ENCODE measurements at places on chromosomes 11 and 22.

DNA sequence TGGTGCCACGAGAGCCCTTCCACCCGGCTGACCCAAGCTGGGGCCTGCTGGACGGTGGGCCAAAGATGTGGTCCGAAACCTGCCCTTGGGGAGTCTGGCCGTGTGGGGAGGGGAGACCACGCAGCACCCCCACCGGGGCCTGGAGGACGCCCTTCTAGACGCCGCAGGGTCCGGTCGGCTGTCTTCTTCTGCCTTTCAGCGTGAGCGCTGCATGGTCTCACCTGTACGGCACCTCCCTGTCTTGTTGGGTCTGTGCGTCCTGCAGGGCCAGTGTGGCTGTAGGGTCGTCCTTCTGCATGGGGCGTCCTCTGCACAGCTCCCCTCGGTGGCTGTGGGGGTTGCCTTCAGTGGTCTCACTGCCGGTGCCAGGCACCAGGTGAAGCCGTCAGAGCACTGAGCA lies 2.8 kb downstream of the BRSK2 start:
- DNase-seq, result no peak

GRCh38 chr11:60314635-60315321 lies 12.3 kb upstream of the MS4A6E start:
- DNase-seq, result no peak

GRCh38 chr22:37164505-37164887 lies 14.8 kb upstream of the IL2RB start:
- no peak for DNase-seq

GRCh38 chr11:113167599-113167998 lies 146.8 kb upstream of the TTC12 start:
- DNase-seq, result no peak

GRCh38 chr11:11973361-11973800 lies 35.0 kb downstream of the DKK3 start:
- DNase-seq, result peak; percentile 30

DNA sequence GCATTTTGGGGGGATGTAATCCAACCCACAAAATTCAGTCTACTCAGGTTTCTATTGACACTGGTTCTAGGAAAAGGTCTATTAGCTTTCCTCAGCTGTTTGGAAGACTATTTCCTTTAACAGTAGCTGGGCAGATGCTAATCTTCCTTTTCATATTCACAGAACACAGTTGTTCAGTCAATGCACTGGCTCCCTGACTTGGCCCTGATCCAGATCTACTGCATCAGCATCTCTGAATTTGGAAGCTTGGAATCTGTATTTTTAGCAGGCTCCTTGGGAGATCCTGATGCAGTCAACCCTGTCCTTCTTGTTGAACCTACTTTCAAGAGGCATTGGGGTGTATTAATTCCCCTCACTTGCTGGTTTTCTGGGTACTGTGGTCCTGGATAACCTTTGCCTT lies 6.3 kb downstream of the HTATIP2 start:
- no peak for DNase-seq

DNA sequence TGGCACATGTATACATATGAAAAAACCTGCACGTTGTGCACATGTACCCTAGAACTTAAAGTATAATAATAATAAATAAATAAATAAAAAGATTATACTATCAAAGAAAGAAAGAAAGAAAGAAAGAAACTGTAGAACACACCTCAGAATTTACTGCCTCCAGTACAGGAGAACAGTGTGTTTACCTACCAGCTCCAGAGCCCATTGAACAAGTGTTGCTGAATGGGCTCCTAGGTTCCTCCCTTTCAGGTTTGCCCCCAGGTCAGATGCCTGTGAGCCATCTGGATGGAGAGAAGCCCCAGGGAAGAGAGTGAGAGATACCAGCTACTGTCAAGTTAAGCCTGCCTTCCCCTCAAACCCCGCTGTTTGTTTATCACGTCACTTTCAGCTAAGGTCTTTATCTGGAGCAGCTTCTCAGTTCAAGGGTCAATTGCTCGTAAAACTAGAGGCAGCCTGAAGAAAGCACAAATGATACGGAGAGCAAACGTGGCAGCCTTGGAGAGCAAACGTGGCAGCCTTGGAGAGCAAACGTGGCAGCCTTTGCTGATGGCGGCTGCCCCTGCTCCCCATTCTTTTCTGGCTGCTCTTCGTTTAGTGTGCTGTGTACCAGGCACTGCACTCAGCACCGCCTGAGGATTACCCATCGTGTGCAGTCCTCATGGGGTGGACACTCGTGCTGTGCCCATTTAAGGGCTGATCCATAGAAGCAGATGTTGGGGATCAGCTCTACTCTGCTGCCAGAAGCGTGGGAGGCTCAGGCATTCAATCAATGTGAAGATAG lies 111.7 kb downstream of the ADAMTS15 start:
- no peak for DNase-seq

DNA sequence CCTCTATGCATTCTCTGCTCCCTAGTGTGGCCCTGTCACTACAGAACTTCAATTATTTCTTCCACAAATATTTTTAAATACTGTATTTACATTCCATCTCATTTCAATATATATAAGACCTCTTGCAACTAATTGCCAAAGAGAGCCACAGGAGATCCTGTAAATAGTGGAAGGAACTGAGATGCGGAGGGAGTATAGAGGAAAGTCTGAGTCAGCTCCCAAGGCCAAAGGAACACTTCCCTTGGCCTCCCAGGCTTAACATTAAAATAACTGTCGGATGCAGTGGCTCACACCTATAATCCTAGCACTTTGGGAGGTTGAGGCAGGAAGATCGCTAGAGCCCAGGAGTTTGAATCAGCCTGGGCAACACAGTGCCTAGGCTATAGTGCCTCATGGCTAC lies 31.2 kb downstream of the RBFOX2 start:
- DNase-seq, result no peak

- DNase-seq, result no peak
These were observed 6.2 kb downstream of the KCNQ1OT1 start for GRCh38 chr11:2693271-2694261.

DNA sequence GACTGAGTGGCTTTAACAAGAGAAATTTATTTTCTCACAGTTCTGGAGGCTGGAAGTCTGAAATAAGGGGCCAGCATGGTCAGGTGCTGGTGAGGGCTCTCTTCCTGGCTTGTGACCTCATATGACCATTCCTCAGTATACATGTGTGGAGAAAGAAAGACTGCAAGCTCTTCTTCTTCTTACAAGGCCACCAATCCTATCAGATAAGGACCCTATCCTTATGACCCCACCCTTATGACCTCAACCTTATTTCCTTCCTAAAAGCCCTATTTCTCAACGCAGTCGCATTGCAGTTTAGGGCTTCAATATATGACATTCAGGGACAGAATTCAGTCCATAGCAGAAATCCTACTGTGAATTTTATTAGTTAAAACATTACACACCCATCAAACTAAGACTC lies 124.4 kb upstream of the RAG2 start:
- DNase-seq, result no peak

DNA sequence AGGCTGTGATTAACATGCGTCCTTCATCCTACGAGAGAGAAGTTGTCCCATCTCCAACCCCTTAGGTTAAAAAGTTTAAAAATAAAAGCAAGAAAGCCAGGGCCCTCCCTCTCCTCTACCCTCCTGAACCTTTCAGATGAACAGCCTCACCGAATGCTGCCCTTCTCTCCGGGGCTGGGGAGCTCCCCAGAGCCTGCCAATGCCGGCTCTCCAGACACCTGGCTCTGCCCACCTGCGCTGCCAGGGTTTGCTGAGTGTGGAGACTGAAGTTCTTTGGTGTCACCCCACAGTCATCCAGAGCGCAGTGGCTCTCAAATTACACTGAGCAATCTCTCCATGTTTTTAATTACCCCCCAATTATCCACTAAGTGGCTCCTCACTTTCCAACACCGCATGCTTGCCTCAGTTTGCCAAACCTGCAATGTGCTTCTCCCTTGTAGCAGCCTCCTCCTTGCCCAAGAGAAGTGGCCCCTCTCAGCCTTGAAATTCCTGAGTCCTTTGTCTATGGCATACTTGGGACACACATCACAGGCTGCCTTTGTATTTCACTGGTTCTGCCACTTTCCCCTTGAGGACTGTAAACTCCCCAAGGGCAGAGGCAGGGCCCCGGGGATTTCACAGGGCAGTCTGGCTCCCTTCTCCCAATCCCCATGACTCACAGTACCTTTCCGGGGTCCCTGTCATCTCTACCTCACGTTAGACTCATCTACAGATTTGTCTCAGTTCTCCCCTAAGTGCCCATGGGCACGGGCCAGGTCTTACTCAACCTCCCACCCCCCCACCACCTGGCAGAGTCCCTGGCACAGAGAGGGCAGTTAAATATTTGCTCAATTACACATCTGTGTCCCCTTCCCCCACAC lies 2.0 kb downstream of the MYH9 start:
- peak; percentile 46 for DNase-seq

- DNase-seq, result no peak
These were observed 30.9 kb upstream of the ZC3H12C start for GRCh38 chr11:110062247-110062646.

- no peak for DNase-seq
These were observed 26.8 kb downstream of the GAB2 start for GRCh38 chr11:78390809-78391208.

DNA sequence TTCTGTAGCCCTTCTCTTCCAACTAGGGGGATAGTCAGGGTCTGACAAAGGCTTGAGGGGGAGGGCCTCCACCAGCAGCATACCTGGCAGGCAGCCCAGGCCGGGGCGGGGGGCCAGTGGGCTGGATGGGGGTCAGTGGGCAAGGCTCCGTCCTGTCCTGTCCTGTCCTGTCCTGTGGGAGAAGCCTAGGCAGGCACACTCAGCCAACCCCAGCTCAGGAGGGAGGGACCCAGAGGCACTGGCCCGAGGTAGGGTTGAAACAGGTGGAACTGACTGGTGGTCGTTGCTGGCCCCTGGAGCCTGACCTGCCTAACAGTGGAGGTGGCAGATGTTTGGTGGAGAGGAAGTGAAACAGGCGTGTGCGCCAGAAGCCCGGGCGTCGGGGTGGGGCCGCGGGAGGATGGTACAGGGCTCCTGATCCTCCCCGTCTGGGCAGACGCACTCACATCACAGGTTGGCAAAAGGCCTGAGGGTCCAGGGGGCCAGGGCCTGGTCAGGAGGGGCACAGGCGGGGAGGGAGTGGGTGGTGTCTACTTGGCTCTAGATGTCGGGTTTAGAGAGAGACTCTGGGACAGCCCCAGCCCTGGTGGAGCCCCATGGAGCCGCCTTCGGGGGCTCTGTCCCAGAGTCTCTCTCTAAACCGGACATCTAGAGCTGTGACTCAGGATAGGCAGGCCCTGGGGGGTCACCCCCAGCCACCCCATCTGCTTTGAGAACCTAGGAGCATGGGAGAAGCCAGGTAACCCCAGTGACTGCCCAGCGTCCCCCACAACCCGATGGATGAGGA lies 32.5 kb upstream of the GRAMD4 start:
- DNase-seq, result no peak
